ENCODE measurements at places on chromosomes 4 and X. TPM values are rescaled to one million over a fixed set of nuclear protein-coding genes. Genes with fewer than 3 reads are reported as not detected.

CT45A1 gene
- not detected for total RNA-seq

MAGEA10 gene
- not detected for total RNA-seq

GUCY1B1 gene
- total RNA-seq: 1.1 TPM

DGKK gene
- total RNA-seq: not detected

FAM53A gene
- 1.5 TPM for total RNA-seq

GLRB gene
- not detected for total RNA-seq

CASK gene
- total RNA-seq: 52.6 TPM

NAP1L2 gene
- total RNA-seq: 11.6 TPM

OCIAD1 gene
- 106 TPM for total RNA-seq

MAGEA12 gene
- total RNA-seq: not detected

RAI2 gene
- 2.3 TPM for total RNA-seq

PRR32 gene
- not detected for total RNA-seq

ZNF711 gene
- 0.93 TPM for total RNA-seq

GCNA gene
- total RNA-seq: 7.2 TPM

MEPE gene
- not detected for total RNA-seq

SMR3B gene
- not detected for total RNA-seq

DSPP gene
- not detected for total RNA-seq

AFM gene
- total RNA-seq: not detected

PTCHD1 gene
- 0.03 TPM for total RNA-seq

ESX1 gene
- total RNA-seq: not detected

MID1IP1 gene
- 65.2 TPM for total RNA-seq

POU3F4 gene
- not detected for total RNA-seq

GABRB1 gene
- not detected for total RNA-seq

BMP3 gene
- not detected for total RNA-seq

PNMA3 gene
- 9.9 TPM for total RNA-seq

NAT8L gene
- total RNA-seq: 0.15 TPM

IL2RG gene
- total RNA-seq: 312 TPM

PAGE5 gene
- total RNA-seq: 0.53 TPM

PAGE2B gene
- not detected for total RNA-seq

CSAG3 gene
- total RNA-seq: not detected

GAGE12J gene
- not detected for total RNA-seq

FAM47A gene
- not detected for total RNA-seq
